NCI-H1092 (cell line): ENCODE measurements at places on chromosomes 1 and 21.

GRCh38 chr1:46595127-46595526, 8.9 kb downstream of the MKNK1 start:
- no peak for DNase-seq

GRCh38 chr1:61491497-61491896, 233.4 kb downstream of the TM2D1 start:
- no peak for DNase-seq

- no peak for DNase-seq
These were observed 94.7 kb upstream of the RUNX3 start for GRCh38 chr1:25024615-25025350.

GRCh38 chr1:55213151-55213884, 1.8 kb downstream of the USP24 start:
- no peak for DNase-seq

GRCh38 chr1:47658161-47658920, 220.5 kb downstream of the FOXD2 start:
- no peak for DNase-seq

DNA sequence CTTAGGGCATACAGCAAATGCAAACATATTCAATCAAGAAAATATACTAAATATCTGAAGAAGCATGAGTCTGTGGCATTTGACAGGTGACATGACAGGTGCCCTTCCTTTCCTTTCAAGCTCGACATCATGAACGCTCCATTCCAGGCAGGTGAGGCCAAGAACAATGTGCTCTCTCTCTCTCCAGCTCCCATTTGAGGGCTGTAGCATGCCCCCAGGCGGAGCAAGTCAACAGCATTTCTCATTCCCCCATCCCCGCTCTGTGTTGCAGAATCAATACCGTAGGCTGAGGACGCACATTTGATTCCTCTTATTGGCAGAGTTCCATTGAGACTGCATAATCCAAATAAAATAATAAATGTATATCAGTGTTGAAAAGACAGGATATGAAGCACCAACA, 24.6 kb upstream of the PLPPR4 start:
- DNase-seq = no peak

DNA sequence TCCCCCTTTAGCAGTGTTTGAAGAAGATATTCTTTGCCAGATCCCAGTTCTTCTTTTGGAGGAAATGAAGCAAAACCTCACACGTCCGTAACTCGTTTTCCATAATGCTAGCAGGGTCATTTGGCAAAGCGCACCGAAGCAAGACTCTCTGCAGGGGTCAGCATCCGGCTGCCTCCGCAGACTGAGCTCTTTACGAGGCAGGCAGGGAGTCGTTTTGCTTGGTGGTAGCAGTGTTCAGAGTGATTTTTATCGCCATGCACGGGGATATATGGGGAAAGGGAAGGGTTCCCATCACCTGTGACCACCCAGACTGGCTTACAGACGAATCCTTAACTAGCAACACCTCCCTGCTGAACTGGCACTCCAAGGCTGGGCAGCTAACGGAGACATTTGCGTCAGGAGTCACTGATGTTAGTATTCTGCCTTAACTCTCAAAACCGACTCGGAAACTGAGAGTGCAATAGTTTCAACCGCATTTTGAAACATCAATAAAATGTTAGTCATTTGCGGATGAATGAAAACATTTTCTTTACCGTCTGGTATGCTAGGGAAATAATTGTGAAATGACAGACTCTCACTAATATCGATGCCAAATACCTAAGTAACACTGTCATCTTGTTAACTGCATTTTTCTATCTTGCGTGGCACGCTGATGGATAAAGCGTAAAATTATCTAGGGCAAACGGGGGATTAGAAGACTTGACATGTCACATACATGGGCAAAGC, 2.2 kb upstream of the NEGR1 start:
- peak; percentile 49 for DNase-seq

DNA sequence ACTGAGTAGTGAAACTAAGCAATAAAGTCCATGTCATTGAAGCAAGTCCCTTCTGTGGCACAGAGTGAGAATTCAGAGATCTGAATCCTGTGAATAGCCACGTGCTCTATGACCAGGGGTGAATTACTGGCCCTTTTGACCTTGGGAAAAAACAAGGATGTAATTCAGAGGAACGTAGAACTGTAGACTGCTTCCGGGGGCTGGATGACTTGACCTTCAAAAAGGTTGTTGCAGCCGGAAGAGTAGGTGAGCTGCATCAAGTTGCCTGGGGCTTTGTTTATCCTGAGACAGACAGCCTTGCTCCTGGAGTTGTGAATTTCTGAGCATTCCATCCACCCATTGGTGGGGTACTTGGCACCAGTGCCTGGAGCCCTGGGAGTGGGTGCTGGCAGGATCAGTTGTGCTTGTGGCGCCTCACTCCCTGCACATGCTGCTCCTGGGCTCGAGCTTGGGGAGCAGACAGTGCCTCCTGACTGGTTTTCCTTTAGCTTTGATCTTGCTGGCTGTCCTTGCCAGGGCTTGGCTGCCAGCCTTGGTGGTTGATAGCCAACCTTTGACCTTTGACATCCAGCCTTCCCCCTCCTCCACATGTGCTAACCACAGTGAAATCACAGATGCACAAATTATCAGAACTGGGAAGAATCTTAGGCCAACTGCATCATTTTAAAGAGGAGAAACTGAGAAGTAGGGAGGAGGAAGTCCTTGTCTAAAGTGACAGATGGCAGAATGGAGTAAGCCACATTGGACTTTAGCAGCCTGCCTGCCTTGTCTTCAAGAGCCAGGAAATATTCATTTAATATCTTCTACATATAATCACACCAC, 16.2 kb upstream of the MYOG start:
- no peak for DNase-seq

GRCh38 chr1:182127656-182128055, 66.1 kb upstream of the ZNF648 start:
- no peak for DNase-seq

GRCh38 chr1:231523816-231524215, 4.7 kb upstream of the TSNAX start:
- DNase-seq = no peak

DNA sequence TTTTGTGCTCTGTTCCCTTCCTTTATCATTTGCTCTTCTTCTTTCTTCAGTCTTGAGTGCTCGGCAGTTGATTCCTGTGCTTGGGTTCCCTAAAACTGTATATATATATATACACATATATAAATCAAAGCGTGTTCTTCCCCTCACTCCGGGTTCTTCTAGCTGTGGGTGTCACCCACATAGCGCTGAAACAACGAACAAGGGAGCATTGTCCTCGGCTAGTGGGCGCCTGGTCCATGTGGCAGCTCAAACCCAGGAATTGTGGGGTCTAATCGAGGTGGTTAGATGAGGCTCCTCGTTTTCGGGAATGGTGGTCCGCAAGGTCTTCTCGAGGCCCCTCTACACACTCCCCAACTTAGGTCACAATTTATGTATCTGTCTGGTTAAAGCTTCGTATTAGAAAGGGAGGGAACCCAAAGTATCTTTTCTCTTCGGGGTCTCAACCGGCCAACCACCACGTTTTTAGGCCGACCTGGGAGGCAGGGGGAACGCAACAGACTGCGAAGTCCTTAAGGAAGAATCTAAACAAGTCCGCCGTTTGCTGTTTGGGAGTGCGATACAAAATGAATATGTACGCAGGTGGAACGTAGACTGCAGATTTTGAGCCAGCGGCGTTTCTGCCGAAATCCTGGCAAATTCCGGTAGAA, 504 bp upstream of the SDHC start:
- DNase-seq = no peak

- DNase-seq = no peak
These were observed 114.8 kb upstream of the BMP8A start for GRCh38 chr1:39376656-39377055.

GRCh38 chr1:155183775-155184221, 10.1 kb downstream of the TRIM46 start:
- DNase-seq = no peak

DNA sequence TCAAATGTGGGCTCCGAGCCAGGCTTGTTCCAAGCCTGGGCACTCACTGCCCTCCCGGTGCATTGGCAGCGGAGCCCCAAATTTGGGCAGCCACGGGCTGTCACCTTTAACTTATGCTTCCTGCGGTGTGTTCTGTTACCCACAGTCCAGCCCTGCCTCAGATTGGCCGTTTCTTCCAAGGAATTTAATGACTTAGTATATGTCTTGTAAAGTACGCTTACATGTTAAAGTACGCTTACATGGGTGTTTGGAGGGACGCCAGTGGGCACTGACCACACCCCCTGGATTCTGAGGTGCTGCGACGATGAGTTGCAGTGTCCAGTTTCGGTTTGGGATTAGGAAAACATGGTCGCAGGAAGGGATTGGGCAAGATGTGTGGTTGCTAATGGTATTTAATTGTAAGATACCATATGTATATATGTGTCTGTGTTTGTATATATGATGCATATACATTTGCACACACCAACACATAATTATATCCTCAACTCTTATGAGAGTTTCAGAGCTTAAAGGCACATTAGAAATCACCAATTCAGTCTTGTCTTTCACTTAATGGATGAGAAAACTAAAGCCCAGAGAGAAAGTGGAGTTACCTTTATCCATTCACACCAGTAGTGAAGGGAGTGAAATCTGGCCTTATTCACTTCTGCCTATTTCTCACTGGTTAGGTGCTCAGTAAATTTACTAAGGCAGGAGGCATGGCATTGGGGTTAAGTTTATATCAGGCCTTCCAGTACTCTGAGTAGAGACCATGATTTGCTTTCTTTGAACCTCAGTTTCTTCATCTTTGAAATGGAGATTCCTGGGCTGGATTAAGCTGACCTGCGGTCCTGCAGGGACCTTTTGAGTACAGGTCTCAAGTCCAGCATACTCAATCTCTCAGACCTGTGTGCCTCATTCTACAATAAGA, 1.0 kb downstream of the SMYD2 start:
- peak; percentile 15 for DNase-seq

DNA sequence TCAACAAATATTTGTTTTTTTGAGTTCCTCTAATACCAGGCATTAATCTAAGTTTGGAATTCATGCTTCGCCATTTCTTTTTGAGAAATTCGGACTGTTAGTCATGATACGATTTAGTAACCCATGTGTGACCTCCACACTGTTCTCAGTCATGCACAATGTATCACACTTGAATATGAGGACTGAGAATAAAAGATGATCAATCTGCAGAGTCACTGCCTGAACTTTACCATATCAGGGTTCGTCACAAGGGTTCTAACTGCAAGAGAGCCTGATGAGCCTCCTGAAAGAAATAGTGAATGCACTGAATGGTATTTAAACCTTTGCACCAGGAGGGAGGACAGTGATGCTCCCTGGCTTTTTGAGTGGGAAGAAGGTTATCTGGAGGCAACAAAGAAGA, 10.9 kb upstream of the FASLG start:
- DNase-seq = no peak

GRCh38 chr1:66932291-66932690, 7.5 kb downstream of the MIER1 start:
- no peak for DNase-seq

GRCh38 chr1:186617926-186618325, 62.3 kb downstream of the PTGS2 start:
- DNase-seq = no peak

DNA sequence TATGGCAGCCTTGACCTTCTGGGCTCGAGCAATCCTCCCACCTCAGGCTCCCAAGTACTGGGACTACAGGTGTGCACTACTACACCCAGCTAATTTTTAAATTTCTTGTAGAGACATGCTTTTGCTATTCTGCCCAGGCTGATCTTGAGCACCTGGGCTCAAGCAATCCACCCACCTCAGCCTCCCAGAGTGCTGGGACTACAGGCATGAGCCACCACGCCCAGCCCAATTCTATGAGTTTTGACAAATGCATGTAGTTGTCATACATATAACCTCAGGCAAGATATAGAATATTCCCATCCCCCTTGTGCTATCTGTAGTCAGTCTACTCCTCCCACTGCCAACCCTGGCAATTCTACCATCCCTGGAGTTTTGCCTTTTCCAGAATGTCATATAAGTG, 38.7 kb upstream of the TTC22 start:
- no peak for DNase-seq

GRCh38 chr21:42790520-42791065, 88.7 kb downstream of the WDR4 start:
- no peak for DNase-seq

GRCh38 chr1:175262621-175263020, 70.0 kb upstream of the KIAA0040 start:
- DNase-seq = no peak

GRCh38 chr1:21175670-21176581, 771 bp downstream of the EIF4G3 start:
- DNase-seq = peak; percentile 35

DNA sequence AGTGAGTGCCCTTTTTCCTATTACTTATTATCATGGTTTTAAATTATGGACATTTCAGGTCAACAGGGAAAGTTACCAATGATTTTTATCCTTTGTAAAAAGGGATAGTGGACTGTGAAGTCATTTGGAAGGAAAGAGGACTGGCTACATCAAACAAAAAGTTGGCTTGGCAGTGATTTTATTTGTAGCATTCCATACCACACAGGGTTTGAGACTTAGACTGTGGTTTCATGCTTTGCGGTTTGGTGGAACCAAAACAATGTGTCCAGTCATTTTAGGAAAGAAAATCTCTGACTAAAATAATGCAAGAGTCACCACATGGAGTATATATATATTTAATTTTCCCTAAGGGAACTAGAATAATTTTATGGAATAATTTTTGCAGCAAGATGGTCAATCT, 239.5 kb downstream of the HMCN1 start:
- DNase-seq = no peak

GRCh38 chr1:9905010-9905409, 5.1 kb downstream of the CTNNBIP1 start:
- DNase-seq = no peak

GRCh38 chr1:226915672-226915995, 24.5 kb upstream of the COQ8A start:
- DNase-seq = no peak

GRCh38 chr21:29092102-29092959, 18.9 kb upstream of the CCT8 start:
- no peak for DNase-seq

DNA sequence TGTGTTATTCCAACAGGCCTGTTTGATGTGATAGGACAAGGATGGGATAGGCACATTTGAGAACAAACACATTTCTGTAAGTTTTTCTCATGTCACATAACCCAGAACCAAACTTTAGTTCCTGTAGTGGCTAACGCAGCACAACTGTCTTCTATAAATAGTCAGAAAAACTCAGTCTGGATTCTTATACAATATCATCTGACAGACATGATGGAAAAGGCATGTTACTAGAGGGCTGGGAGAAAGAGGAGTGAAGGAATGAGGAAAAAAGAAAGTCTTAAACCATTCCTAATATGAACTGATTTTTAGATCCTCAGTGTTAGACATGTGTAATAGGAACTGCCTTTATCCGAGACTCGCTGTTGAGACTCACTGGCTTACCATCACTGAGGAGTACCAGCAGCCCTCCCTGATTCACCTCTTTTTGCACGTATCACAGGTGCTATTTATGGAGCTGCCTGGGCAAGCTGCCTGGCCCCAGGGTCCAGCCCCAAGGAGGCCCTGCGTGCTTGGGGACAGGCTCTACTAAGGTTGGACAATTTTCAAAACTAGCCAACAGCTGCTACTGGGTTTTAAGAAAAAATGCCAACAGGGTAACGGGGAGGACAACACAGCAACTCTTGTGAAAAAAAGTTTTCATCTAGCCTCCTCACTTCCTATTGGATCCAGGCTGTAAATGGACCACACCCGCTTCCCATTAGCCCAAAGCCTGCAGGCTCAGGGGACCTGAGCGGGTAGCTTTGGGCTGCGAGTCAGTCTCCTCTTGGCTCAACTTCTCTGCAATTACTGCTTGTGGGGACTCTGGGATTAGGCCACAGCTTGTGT, 30.7 kb upstream of the SERBP1 start:
- no peak for DNase-seq
